ENCODE measurements at places on chromosomes 16 and 17.
A peak's percentile ranks its signal among the peaks of the same experiment; 100 is the strongest.

- DNase-seq: no peak
These were observed 7.7 kb downstream of the CORO6 start for GRCh38 chr17:29615048-29615385.

DNA sequence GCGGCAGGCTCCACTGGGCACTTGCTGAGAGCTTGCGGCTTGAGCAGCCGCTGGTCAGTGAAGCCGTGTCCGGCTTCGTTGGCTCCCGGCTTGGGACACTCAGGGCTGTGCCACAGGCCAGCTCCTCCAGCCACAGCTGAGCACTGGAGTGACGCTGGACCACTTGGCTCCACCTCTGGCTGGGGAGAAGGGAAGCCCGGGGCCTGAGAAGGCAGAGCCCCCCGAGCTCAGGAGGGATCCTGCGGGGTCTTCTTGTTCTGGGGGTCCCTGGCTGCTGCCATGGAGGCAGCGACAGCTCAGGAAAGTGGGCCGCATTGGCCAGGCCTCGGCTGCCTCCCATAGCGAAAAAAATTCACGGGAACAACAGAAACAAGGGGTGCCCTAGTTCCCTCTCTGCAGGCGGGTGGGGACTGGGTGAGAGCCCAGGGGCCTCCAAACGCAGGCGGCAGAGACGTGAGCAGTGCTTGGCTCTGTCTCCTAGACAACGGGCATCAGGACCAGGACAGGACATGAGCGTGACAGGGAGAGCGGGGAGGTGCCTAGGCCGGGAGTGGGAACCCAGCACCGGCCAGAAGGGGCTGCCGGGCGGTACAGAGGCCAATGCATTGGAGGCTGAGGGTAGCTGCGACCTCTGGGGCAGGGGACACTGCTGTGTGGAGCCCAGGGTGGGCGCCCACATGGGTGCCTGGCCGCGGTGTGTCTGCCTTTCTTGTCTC, 37.7 kb downstream of the SLC7A5 start:
- DNase-seq: no peak

GRCh38 chr17:77356109-77356689, 215.4 kb downstream of the SEC14L1 start:
- DNase-seq: no peak

DNA sequence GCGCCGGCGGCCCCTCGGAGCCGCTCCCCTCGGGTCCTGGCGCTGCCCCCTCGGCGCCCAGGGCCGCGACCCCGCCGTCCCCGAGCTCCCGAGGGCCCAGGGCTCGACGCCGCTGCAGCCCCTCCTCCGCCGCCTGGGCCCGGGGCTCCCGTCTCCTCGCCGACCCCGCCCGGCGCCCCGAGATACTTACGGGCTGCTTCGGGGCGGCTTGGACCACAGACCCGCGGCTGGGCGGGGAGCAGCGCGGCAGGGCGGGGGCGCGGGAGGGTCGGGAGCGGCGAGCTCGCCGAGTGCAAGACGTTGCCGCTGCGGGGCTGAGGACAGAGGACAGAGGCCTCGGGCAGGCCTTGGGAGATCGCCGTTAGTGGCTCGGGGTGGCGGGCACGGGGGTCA, 290 bp downstream of the TOB1 start:
- no peak for DNase-seq

- DNase-seq: no peak
These were observed 33.9 kb downstream of the CHP2 start for GRCh38 chr16:23788685-23789084.

DNA sequence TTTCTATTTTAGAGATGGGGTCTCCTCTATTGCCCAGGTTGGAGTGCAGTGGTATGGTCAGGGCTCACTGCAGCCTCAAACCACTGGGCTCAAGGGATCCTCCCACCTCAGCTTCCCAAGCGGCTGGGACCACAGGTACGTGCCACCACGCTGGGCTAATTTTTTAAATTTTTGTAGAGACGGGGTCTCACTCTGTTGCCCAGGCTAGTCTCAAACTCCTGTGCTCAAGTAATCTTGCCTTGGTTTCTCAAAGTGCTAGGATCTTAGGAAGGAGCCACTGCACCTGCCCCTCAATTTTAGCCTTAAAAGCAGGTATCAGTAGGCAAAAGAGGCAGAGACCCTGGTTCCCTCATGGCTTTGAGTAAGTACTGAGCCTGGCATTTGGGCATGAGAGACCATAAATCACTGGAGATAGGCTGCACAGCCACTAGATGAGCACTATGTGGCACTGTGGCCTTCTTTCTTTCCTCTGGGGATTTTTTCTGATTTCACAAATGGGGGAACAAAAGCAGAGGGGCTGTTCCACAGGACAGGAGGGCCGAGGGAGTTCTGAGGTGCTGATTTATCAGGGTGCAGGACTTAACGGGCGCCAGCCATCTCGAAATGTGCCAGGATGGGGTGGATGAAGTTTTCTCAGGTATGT, 82.2 kb downstream of the PLXDC1 start:
- peak; percentile 29 for DNase-seq

- DNase-seq: no peak
These were observed 351.1 kb downstream of the CPPED1 start for GRCh38 chr16:12452549-12452948.

GRCh38 chr17:74522381-74523105, 8.7 kb downstream of the CD300LB start:
- no peak for DNase-seq

GRCh38 chr16:9443864-9444263, 352.4 kb downstream of the HAPSTR1 start:
- no peak for DNase-seq

DNA sequence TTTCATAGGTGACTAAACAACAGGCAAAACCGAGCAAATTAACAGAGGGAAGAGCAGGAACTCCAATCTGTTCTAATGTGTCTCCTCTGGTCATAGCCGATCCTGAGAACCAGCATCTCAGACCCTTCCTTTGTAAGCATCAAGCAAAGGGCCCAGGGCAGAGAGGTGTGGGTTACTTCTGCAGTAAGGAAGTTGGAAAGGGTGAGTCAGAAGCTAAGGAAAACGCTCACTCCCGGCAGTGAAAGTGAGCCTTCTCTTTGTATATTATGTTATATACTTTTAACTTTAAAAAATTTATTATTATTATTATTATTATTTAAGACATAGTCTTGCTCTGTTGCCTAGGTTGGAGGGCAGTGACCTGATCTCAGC, 77.7 kb downstream of the MRM3 start:
- DNase-seq: no peak

- DNase-seq: peak; percentile 38
These were observed 14.6 kb upstream of the PITPNA start for GRCh38 chr17:1577182-1577581.

DNA sequence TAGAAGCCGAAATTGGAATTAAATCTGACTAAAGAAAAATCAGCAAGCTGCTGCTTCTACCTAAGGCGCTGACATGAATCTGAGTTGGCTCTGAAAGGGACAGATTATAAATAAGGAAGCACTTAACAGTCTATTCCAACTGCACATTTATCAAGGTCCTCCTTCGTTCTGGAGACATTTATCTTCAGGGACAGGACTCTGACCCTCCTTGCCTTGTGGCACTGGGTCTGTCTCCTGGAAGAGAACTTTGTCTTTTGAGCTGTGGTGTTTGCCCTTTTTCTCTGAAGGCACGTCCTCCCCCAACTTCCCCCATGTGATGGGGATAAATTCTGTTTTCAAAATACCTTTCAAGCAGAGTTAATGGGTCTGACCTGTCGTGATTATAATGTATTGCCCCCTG, 47.0 kb upstream of the MARCHF10 start:
- DNase-seq: no peak

GRCh38 chr17:15886221-15886620, 58.7 kb upstream of the ADORA2B start:
- no peak for DNase-seq

DNA sequence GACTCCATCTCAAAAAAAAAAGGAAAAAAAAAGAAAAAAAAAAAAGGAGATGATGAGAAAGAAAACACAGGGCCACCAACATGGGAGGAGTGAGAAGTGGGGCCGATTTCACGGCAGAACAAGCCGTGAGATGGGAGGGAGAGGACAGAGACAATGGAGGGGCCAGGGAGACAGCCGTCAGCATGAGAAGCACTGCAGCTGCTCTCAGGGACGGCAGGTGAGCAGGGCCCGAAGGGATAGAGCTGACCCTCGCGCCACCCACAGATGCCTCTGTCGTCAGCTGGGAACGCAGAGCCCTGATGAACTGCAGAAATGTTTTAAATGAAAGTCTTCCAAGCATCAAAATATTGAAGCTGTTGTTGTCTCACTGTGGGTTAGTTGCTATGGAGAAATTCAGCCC, 20.3 kb downstream of the PITPNM3 start:
- no peak for DNase-seq

GRCh38 chr16:12390644-12391043, 413.0 kb downstream of the CPPED1 start:
- no peak for DNase-seq

Data from NCI-H460 (cell line).